ENCODE measurements at places on chromosomes 3 and 15.

DNA sequence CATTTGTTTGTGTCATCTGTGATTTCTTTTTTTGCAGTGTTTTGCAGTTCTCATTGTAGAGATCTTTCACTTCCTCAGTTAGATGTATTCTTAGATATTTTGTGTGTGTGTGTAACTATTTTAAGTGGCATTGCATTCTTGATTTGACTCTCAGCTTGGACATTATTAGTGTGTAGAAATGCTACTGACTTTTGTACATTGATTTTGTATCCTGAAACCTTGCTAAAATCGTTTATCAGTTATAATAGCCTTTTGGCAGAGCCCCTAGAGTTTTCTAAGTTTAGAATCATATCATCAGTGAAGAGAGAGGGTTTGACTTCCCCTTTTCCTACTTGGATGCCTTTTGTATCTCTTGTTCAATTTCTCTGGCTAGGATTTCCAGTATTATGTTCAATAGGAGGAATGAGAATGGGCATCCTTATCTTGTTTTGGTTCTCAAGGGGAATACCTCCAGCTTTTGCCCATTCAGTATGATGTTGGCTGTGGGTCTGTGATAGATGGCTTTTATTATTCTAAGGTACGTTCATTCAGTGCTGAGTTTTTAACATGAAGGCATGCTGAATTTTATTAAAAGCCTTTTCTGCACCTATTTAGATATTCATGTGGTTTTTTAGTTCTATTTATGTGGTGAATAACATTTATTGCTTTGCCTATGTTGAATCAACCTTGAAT lies 211.7 kb downstream of the MBNL1 start:
- DNase-seq: no peak

DNA sequence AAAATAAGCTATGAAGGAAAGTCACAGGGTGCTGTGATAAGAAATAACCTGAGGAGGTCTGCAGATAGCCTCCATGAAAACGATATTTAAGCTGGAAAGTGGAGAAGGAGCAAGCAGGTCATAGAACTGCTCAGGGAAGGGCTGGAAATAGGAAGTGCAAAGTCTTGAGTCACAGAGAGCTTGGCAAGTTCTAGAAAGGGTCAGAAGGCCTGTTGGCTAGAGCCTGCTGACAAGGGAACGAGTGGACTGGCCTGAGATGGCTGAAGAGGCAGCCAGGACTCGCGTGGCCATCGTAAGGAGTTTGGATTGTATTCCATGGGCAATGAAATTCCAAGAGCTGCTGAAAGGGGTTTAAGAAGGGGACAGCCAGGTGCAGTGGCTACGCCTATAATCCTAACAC lies 64.7 kb upstream of the IL12A start:
- DNase-seq: no peak

GRCh38 chr3:195172039-195172684 lies 98.8 kb downstream of the XXYLT1 start:
- no peak for DNase-seq

DNA sequence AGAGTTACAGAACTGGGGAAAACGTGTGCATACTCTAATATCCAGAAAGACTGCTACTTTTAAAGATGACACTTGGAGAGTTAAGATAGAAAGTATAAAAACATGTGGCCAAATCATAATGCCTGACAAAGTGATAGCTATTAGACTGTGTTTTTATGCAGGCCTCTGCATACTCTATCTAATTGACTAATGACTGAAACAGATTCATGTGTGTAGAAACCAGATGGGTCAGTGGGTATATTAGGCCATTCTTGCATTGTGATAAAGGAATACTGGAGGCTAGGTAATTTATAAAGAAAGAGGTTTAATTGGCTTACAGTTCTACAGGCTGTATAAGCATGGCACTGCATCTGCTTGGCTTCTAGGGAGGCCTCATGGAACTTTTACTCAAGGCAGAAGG lies 71.5 kb downstream of the PPM1L start:
- DNase-seq: no peak

DNA sequence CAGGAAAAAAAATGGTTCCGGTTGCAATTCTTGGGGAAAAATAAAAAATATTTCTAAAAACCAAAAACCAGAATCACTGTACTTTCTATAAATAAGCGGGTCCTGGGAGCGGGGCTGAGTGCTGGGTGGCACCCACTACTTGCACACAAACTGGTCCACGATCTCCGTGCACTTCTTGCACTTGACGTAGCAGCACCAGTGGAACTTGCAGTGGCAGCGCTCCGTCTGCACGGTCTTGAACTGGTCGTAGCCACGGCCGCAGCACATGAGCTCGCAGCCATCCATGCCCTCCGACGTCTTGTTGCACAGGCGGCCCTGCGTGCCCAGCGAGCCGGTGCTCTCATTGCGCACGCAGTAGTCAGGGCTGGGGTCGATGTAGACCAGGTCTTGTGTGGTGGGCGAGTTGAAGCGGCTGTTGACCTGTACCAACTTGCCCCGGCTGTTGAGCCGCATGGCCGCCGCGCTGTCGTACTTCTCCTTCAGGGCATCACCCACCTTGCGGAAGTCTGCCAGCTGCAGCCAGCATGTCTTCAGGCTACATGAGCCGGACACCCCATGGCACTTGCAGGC lies 17.1 kb downstream of the WNT5A start:
- no peak for DNase-seq

DNA sequence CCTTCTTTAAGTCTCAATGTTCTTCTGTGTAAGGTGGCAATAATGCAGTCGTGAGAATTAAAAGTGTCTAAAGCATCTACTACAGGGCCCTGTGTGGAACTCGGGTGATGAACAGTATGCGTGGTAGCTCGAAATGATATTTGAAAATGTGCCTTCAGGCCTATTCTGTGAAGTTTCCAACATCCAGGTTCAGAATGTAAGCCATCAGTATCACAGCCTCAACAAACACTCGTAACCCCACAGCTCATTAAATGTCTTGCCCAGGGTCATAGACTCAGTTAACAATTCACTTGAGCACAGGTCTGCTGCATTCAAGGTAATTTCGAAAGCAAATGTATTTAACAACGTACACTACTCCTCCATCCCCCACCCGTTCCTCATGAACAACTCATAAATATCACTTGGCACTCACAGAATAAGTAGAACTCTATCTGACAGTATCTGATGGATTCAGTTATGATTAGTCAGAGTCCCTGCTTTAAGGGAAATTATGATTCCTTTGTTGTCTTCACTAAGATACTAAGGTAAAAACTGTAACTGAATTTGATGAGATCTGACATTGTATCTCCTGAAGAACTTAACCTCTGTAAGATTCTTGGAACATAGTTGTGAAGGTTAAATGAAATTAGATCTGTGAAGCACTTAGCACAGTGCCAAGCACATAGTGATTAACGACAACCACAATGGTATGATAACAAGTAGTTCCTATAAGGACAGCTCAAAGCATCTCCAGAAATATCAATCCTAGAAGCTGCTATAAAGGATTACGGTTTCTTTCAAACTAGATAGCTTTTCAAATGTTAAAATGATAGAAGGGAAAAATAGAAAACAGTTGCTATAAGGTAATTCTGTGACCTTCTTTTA lies 642.3 kb downstream of the TBL1XR1 start:
- no peak for DNase-seq

All from Right ventricle myocardium superior (tissue), 1 donor.